Gastroesophageal sphincter (tissue), 4 donors: ENCODE measurements at places on chromosomes 16 and 17. TPM values are rescaled to one million over a fixed set of nuclear protein-coding genes. Genes with fewer than 3 reads are reported as not detected.

DNA sequence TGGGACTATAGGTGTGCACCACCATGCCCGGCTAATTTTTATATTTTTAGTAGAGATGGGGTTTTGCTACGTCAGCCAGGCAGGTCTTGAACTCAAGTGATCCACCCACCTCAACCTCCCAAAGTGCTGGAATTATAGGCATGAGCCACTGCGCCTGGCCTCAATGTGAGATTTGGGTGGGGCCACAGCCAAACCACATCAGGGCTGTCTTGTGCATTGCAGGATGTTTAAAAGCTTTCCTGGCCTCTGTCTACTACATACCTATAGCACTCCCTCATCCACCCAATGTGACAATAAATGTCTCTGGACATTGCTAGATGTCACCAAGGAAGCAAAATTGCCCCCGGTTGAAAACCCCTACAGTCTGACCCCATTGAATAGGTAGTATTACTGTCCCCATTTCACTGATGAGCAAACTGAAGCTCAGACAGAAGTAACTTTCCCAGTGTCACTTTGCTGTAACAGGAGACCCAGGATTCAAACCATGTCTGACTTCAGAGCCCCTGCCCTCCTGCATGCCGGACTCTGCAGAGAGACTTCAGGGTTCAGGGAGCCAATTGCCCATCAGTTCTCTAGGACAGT, 3.6 kb upstream of the MAP3K14 start:
- no peak for ATAC-seq

DNA sequence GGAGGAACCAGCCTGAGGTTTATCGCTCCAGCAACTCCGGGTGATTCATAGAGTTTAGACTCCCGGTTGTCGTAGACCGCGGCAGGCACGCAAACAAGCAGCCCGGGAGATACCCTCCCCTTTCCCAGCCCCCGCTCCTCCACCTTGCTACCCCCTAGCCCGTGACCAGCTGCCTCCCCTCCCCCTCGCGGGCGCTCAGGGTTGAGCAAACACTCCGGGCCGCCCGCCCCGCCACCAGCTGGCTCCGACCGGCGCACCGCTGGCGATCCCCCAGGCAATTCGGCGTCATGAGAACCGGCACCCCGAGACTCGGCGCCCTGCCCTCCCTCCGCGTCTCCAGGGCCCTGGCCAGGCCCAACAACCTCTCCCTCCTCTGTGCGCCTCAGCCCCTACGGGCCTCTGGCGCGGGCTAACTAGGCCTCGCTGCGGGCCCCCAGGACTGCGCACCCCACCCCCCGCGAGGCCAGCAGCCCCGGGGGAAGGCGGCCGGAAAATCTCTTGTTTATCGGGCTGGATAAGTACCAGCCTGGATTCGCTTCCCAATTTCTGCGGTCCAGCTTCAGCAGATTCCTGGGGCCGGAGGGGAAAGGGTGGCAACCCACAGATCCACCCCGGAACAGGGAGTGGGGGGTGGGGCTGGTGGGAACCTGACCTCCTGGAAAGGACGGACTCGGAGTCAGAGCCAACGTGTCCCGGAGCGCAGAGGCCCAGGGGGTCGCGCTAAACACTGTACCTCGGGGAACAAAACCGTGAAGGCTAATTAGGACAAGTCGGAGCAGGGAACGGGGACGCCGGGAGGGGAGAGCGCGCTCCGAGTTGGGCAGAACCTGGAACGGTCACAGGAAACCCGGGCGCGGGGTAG, 951 bp upstream of the GPRC5C start:
- ATAC-seq, result peak; percentile 78

- no peak for ATAC-seq
Measured at GRCh38 chr17:28473542-28473941, at the start of gene SLC13A2. SLC13A2 (plus strand) TSS chr17:28473644; CDS start chr17:28473713, 69 bp downstream.

- ATAC-seq, result peak; percentile 19
Measured at GRCh38 chr17:78953356-78954350, 26.1 kb downstream of the LGALS3BP start.

GRCh38 chr17:67130768-67131167, 86.4 kb downstream of the CACNG1 start:
- ATAC-seq, result no peak

DNA sequence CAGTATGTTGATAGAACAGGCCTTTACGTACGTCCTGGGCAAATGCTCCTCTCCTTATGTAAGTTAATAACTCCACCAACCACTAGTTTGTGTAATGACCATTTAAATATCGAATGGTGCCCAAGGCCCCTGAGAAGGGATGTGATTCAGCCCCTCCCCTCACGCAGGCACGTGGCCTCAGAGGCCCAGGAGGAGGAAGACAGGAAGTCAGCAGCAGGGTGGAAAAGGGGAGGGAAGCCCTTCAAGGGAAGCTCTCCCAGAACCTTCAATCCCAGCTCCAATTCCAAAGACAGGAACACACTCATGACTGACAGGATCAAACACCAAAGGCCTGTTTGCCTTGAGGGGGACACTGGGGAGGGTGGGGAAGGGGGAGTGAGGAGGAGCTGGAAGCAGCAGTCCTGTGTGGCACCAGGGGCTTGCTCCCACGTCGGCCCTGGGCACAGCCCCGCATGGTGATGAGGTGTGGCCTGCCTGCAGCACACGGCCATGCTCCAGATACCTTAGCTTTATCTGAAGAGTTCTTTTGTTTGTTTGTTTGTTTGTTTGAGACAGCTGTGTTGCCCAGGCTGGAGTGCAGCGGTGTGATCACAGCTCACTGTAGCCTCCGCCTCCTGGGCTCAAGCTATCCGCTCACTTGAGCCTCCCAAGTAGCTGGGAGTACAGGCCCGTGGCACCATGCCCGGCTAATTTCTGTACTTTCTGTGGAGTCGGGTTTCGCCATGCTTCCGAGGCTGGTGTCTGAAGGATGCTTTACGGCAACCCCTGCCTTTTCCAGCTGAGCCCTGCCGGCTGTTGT, 105.0 kb downstream of the ZNF778 start:
- peak; percentile 14 for ATAC-seq

DNA sequence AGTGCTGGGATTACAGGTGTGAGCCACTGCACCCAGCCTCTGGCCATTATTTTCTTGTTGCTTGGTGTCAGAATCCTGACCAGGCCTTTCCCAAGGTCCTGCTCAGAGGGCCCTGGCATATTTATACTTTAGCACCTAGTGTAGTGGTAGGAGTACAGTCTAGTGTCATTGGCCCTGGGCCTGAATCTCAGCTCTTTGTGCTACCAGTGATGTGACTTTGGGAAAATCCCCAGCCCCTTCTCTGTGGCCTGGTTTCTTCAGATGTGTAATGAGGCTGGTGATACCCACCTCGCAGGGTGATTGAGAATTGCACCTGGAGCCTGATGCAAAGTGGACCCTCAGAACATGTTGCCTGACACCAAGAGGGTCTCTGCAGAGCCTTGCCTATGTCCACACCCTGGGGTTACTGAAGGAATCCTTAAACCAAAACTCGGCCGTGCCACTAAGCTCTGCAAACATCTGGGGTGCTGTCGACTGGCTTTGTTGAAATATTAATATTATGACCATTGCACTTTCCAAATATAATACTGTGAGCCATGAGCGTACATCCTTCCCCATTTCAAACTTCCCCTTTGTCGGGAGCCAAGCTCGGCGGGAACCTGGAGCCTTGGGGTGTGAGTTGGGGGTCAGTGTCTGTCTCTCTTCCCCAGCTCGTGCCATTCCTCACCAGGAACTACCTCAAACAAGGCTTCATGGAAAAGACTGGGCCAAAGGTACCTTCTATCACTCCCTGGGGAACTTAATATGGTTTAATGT, 18.0 kb upstream of the RNF135 start:
- ATAC-seq, result no peak

GRCh38 chr16:11833951-11834695, 17.2 kb downstream of the RSL1D1 start:
- ATAC-seq, result no peak

GRCh38 chr16:55275167-55275566, 48.8 kb upstream of the IRX6 start:
- ATAC-seq, result no peak

- no peak for ATAC-seq
Measured at GRCh38 chr17:81556175-81556691, 4.1 kb upstream of the FAAP100 start.

DNA sequence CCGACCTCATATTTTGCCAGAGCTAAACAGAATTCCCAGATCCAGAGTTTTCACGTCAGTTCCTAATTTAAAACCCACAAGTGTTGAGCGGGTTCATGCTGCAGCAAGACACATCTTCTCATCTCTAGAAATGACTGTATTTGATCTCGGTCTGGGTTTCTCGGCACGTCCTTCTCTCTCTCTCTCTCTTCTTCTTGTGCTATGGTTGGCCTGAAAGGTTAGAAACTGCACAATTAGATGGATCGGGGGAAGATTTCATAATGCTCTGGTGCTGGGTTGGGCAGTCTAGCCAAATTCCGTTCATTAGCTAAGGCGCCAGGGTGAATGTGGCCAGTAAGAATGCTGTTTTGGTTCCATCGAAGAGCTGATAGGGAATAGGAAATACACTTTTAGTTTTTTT, 158.9 kb upstream of the NOG start:
- no peak for ATAC-seq

GRCh38 chr17:41529491-41529915, 1.4 kb upstream of the KRT19 start:
- no peak for ATAC-seq

- ATAC-seq, result peak; percentile 74
Measured at GRCh38 chr16:53071748-53072301, 17.0 kb downstream of the CHD9 start.

DNA sequence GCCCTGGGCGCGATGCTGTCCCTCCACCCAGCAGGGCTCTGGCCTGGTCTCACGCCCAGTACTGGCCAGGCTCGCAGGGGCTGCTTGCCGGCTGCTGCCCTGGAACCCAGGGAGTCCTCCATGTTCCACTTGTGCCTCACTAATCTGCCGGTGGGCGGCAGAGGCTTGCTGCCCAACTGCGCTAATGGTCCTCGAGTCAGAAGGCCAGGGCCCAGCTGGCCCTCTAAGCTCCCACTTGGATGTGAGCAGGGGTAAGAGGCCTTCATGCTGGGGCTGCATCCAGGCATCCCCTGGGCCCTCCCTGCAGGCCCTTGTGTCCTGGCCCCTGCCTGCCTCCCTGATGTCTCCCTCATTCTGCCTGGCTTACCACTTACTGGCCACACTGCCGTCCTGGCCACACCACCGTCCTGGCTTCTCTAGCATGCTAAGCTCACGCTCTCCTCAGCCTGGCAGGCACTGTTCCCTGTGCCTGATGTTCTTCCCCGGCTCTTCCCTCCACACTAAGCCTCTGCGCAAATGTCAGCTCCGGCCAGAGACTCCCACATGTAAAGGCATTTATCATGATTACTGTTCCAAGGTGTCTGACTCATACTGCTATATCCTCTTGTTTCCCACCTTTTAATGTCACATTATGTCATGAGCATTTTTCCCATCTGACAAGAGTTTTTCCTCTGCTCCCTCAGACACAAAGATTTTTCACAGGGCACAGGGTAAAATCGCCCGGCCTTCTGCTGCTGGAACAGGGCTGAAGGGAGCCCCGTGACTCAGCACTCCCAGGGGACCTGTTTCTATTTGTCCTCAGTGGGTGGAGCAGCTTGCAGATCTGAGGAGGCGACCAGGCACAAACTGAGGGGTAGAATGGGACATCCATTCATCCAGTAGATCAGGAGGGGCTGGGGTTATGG, 15.9 kb downstream of the B9D1 start:
- peak; percentile 83 for ATAC-seq

DNA sequence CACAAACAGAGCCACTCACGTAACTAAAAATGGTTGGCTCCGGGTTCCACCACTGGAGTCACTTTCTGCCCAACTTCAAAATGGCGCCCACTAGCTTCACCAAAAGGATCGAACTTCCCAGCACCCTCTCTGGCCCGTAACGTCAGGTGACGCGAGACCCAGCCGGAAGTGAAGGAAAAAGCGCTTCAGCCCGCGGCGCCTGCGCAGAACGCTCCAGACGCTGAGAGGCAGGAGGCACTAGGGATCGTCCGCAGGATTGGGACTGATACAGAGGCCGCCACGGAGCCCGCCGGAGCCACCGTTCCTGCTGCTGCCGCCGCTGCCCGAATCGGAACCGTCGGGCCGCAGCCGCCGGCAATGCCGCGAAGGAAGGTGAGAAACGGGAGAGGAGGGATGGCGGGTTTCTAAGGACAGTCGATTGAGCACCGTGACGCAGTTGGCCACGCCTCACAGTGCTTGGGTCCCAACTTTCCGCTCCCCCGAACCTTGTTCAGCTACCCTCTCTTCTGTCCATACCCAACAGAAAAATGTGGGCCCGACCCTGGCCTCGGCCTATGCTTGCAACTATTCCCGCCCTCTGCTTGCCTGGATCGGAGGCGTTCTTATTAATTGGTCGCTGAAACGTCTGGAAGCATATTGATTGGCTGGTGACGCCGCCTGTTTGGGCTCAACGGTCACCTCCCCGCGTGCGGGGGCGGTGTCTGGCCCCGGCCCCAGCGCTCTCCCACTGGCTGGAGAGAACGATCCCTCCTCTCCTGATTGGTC, at the start of gene KAT7:
Gene KAT7, plus strand, starts transcription at position 204 of the 765 bp plus-strand sequence. Its CDS starts 154 bp downstream, at position 358.
- peak; percentile 96 for ATAC-seq

DNA sequence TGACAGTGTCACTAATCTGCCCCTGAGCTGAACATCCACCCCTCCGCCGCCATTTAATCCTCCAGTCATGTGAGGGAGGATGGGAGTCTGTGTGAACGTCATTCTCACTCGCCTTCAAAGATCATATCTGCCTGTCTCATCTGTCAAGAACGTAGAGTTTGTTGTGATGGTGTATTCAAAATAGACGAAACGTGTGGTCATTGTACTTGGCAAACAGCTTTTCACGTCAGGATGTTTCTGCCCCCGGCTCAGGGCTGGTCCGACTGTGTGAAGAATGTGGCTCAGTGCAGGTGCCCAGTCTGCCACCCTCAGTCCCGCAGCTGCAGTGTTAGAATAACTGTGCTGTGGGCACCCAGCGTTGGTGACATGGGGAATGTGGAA, 148.0 kb downstream of the KCNJ12 start:
- ATAC-seq, result no peak

Gene ALOX12
- total RNA-seq, result 0.62 TPM

Gene PRKCB
- total RNA-seq, result 22.9 TPM

Gene CCL2
- 14.5 TPM for total RNA-seq

Gene GPR179
- total RNA-seq, result 0.08 TPM

Gene TMEM235
- total RNA-seq, result not detected

Gene RHBDF2
- total RNA-seq, result 8.5 TPM

Gene RNF157
- total RNA-seq, result 2.5 TPM

Gene TRAF4
- 5.4 TPM for total RNA-seq

Gene HOXB8
- total RNA-seq, result not detected

Gene KRTAP1-1
- not detected for total RNA-seq

Gene RGS11
- 3.0 TPM for total RNA-seq
